ENCODE measurements at places on chromosomes 11 and 22. TPM values are rescaled to one million over a fixed set of nuclear protein-coding genes. Genes with fewer than 3 reads are reported as not detected.

- DNase-seq, result no peak
These were observed 63.0 kb downstream of the PARVG start for GRCh38 chr22:44243761-44244160.

- no peak for DNase-seq
These were observed 69.1 kb upstream of the ADSL start for GRCh38 chr22:40276996-40277823.

GRCh38 chr11:32580967-32581366 is 2.7 kb upstream of the EIF3M start:
- no peak for DNase-seq

- DNase-seq, result no peak
These were observed 29.0 kb downstream of the CAPN1 start for GRCh38 chr11:65210748-65211147.

SOX6 gene
- 3.1 TPM for total RNA-seq
